SK-N-SH (cell line): ENCODE measurements at places on chromosomes 11 and 22.

DNA sequence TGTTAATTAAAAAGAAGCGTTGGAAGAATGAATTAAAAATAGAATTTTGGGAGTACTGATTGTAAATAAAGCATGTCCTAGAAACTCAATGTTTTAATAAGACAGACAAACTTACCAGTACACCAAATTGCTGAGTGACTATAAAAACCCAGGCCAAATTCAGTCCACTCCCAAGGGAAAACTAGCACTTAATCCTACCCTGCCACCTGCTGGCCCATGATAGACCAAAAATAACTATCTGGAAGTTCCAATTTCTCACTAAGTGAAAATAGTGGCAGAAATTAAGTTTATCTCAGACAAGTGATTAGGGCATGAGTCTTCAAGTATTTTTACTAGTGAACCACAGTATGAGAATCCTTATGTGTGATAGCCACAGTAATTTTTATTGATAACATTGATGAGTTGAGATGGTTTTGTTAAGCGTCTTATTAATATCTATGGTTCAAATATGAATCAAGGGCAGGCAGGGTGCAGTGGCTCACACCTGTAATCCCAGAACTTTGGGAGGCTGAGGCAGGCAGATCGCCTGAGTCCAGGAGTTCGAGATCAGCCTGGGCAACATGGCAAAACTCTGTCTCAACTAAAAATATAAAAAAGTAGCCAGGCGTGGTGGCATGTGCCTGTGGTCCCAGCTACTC lies 9.8 kb upstream of the DDX10 start:
- peak; percentile 51 for DNase-seq

GRCh38 chr22:49046000-49046545 lies 781.6 kb downstream of the BRD1 start:
- no peak for DNase-seq

GRCh38 chr11:1827095-1827813 lies 7.5 kb upstream of the SYT8 start:
- DNase-seq = peak; percentile 89

DNA sequence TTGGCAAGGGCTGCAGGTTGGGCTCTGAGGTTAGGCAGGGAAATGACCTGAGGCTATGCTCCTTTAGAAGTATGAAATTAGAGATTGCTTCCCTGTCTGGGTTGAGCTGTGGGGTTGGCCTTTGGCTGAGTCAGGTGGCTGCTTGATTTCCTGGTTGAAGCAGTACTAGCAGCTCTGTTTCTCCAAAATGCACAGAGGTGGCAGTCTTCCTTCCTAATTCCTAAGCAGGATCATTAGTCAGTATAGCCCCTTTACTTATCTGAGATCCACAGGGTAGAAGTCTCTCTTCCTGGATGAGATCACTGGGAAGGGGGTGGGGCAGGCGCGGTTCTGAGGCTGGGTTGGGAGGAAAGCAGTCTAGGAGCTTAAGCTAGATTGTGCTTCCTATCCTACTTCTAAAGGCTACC lies 1917.5 kb downstream of the LRRC4C start:
- DNase-seq = no peak

GRCh38 chr11:121892863-121893262 lies 223.2 kb downstream of the BLID start:
- DNase-seq = no peak

- no peak for DNase-seq
Measured at GRCh38 chr11:20729597-20730105, 60.3 kb downstream of the NELL1 start.

DNA sequence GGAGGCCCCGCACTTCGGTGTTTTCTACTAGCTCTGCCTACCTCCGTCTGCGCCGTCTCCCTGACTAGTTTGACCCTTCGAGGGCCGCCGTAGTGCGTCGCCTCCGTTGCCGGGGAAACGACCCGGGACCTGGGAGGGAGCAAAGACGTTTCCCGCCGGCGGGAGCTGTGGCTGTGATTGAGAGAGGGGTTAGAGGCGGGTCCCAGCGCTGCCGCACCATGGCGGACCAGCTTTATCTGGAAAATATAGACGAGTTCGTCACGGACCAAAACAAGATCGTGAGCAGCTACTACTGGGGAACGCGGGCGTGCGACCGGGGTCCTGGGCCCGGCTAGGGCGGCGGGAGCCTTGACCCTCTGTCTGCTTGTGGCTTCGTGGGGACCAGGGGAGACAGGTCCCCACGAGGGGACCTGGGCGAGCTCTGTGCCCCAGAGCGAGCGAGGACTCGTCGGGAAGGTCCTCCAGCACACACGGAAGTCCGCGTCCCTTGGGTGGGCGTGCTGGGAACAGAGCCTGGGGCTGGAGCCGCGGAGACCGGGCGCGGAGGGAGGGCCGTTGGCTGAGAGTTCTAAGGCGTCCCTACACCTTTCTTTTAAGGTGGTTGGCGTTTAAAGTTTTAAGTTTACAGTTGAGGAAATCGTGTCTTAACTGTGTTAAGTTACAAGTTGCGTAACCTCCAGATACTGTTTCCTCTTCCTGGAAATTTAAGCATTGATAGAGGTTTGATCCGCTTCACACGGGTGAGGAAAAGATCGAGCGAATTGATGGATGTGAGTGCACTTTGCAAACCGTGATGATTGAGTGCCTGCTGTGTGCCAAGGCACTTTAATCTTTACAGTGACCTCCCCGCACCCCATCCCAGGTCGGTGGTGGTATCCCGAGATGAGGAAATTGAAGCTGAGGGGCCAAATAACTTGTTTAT lies at the start of gene POLD3:
Gene POLD3 (plus strand): TSS at position 142 of the 922 bp plus-strand sequence. CDS start 77 bp downstream, at position 219.
- DNase-seq = peak; percentile 92

GRCh38 chr11:131408025-131408640 lies 37.7 kb downstream of the NTM start:
- peak; percentile 45 for DNase-seq

GRCh38 chr22:49291781-49292180 lies 535.9 kb downstream of the BRD1 start:
- no peak for DNase-seq

DNA sequence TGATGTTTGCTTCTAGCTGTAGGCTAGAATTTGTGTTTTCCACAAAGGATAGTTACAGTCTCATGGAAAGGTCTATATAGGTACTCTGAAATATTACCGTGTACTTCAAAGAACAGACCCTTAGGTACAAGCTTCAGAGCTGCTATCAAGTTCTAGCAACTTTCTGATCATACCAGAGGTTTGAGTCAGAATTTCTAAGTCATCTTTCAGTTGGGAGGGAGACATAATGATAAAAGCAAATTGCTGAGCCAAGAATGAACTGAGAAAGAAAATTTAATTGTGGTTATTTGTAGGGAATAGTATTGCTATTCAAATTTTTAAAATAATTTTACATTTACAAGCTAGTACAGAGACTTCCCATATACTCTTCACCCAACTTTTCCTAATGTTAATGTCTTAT lies 19.9 kb upstream of the ME3 start:
- DNase-seq = no peak

GRCh38 chr11:37407461-37407860 lies 809.4 kb upstream of the RAG2 start:
- DNase-seq = no peak
